ENCODE measurements at places on chromosomes 7 and 10.

GRCh38 chr10:124078714-124079113 is 14.7 kb downstream of the CHST15 start:
- DNase-seq: no peak

- no peak for DNase-seq
Observed at GRCh38 chr10:28570598-28570997, 37.7 kb downstream of the WAC start.

- DNase-seq: no peak
Observed at GRCh38 chr10:80133206-80133605, 676 bp downstream of the PLAC9 start.

DNA sequence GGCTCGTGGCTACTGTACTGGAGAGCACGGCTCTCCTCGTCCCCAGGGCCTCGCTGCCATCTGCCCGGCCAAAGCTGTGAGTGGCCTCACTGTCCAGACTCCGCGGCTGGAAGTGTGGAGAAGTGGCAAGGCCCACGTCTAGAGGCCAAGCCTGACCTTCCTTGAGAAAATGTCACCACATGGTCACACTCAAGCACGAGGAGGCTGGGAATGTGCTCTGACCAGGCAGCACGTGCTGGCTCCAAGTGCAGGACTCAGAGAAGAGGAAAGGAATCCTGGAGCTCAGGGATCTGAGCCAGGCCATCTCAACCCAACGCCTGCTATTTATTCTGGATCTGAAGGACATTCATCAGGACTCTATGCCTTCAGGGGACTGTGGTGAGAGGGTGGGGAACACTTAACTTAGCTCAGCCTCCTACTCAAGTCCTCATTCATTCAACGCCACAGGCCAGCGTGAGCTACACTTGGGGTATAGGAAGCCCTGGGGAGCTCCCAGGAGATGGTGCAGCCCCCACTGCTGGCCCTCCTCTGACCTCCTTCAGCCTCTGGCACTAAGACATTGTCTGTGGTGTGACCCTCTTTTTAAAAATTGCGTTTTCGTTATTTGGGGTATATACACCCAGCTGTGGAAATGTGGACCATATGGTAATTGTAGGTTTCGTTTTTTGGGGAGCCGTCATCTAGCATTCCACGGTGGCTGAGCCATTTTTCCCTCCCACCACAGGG is 29.0 kb downstream of the EN2 start:
- no peak for DNase-seq

DNA sequence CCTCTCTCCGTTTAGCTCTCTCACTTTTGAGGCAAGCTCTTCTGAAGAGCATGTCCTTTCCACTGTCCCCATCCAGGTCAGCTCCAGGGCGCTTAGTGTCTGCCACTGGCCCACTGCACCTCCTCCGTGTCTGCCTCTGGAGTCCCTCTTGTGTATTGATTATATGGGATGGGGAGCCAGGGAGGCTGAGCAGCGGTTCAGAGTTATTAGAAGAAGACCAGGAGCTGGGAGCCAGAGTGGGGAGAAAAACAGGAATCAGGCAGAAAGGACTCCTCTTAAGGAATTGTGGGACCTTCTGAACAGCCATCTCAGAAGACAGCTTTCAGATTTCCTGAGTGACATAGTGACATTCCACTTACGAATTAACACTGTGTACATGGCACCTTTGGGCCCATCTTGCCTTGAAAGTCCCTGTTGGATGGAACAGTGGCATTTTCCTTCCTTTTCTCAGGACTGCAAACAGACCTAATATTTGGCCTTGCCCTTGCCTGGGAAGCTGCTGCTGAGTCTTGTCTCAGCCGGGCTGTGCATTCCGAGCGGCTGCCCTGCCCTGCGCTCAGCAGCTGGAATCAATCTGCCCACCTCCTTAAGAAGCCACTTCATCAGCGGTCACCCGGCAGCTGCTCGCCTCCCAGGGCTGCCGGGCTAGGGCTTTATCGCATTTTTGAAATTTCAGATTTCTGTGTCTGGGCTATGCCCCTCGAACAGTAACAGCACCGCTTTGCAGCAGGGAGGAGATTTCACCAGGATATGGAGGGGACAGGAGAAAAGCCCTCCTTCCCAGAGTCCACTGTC is 81.1 kb upstream of the PRKG1 start:
- DNase-seq: no peak

DNA sequence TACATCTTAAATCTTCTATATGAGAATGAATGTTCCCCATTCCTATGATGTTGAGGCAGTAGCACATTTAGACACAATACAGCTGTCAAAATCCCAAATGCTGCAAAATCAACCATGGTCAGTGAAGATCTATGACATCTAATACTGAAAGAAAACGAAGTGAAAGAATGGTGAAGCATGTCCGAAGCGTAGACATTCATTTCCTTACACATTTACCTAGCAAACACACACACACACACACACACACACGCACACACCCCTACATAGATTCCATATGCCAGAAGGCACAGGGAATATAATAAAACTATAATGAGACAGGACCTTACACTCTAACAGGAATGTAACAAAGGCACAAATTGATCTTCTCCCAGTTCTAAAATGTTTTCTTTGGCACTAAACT is 32.5 kb downstream of the CCDC6 start:
- no peak for DNase-seq

GRCh38 chr10:120541984-120542383 is 85.0 kb downstream of the PLPP4 start:
- DNase-seq: no peak

- no peak for DNase-seq
Observed at GRCh38 chr7:40700653-40701421, 566.0 kb downstream of the SUGCT start.

GRCh38 chr7:108329514-108329913 is 126.7 kb downstream of the NRCAM start:
- DNase-seq: no peak

- no peak for DNase-seq
Observed at GRCh38 chr10:30536578-30536977, 93.0 kb downstream of the LYZL2 start.

DNA sequence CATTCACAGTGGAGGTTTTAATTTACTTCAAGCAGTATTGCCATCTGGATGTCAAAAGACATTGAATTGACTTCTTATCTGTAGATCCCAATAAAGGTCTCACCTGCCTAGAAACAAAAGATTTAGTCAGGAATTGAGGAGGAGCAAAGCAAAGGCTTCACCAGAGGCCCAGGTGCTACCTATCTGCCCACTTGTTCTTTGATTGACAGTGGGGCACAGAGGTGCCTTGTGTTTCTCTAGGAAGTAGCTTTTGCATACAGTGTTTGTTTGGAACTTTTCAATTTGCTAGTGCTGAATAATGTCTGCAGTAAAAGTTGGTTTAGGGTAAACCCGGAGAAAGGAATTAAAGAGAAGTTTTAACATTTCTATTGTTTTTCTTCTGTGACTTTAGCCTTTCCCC is 40.4 kb downstream of the AUTS2 start:
- DNase-seq: no peak

GRCh38 chr10:3740157-3740871 is 44.7 kb downstream of the KLF6 start:
- no peak for DNase-seq

DNA sequence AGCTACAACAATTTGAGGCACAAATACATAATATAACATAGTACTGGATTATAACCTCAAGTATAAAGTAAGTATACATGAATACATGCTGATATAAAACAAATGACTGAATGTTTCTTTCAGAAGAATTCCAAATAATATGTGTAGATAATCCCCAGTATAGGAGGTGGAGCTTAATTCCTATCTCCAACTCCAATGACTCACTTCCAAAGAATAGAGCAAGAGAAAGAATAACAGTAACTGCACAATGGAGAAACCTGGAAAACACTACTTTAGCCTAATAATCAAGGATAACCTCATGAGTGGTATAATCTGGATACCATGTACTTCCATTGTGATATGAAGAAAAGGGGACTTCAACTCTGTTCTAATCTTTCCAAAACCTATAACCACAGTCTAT is 13.7 kb upstream of the SEMA3C start:
- DNase-seq: no peak

Data from CD4-positive, alpha-beta T cell treated with Interleukin-17A for 1 hour (primary cell).